ENCODE measurements at places on chromosomes 3 and 15.

DNA sequence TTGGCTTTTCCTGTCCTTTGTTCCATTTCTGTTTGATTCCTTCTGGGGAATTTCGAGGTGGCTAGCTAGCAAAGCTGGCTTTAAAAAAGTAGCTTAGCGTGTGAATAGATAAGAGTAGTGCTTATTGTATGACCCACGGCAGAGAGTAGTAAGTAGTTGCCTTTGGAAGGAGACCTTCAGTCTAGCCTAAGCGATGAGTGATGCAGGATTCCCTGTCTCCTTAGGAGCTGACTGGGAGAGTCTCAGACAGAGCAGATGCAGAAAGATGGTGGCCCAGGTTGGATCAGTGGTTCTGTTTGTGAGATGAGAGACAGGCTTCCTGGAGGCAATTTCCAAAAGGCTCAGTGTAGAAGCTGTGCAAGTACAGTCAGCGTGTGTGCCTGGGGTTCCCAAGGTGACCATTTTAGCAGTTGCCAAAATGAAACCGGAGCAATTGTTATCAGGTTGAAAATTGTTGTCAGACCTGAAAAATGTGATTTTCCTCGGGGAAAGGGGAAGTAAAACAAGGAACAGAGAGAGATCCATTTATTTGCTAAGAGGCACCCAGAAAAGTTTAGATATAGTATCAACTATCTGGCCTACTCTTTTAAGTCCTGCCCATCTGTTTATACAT lies 681 bp upstream of the IL5RA start:
- no peak for DNase-seq

DNA sequence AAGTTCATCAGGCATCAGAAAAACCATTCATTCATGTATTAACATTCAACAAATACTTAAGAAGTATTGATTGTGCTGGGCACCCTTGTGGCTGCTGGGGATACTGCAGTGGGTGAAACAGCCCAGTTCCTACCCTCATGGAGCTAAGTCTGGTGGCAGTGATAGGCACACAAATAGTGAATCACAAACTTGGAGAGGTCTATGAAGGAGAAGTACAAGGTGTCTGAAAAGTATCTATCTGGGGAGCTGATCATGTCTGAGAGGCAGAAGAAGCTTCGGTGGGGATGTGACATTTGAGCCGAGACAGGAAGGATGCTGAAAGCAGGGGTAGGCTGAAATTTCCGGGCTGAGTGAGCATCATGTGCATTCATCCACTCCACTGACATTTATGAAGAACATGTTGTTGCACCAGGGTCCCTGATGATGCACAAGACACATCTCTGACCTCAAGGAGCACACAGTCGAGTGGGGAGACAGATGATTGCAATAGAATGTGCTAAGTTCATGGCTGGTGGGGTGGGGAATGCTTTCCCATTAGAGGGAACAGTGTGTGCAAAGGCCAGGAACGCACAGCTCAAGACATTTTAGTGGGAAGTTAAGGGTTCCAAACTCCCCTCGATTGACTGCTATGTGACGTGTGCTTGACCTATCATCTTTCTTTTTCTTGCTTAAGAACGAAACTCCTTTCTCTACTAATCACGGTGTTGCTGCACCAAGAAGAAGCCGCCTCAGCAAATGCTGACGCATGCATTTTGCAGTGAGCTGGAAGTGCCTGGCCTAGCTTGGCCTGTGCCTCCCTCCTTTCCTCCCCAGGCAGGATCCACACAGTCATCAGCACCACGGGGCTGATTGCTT lies 309.1 kb upstream of the ICE2 start:
- no peak for DNase-seq

- no peak for DNase-seq
Observed at GRCh38 chr15:25886498-25887140, 23.5 kb upstream of the ATP10A start.

DNA sequence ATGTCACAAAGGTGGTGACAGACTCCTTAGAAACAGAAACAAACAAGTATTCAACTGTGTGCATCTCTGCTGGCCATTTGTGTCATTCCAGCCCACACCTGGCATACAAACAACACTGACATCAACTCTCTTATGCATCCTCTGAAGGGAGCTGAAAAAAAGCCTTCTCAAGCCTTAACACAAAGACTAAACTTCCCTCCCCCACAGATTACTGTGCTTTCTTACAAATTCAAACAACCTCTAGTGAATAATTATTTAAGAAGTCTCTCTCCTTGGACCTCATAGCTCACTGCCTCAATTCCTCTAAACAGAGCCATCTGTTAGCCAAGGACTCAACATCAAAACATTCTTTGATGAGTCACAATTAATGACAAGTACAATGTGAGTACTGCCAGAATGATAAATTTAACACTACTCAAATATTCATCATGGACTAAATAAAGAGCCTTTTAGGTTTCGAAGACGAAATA lies 132.1 kb downstream of the WDR76 start:
- DNase-seq = peak; percentile 56

GRCh38 chr3:111197485-111197884 lies 125.9 kb downstream of the NECTIN3 start:
- no peak for DNase-seq

- DNase-seq = peak; percentile 43
Observed at GRCh38 chr15:51162865-51163762, 68.4 kb upstream of the TNFAIP8L3 start.

- DNase-seq = peak; percentile 99
Observed at GRCh38 chr15:70856884-70857561, 3.1 kb upstream of the LARP6 start.

DNA sequence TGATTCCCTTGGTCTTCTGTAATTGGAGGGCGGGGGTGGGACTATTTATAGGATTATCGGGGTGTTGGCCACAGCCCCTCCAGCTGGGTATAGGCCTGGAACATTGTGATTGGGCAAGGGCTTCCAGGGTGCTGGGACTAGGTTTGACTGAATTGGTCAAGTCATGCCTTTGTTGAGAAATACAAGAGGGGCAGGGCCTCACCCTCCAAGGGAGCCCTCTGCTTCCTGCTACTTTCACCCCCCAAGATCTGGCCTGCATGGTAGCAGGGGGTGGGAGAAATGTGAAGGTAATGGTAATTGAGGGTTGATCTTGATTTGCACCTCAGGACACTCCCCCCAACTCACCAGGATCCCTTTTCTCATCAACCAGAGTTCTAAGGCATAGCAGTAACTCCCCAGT lies 25.2 kb downstream of the TRIM71 start:
- no peak for DNase-seq

DNA sequence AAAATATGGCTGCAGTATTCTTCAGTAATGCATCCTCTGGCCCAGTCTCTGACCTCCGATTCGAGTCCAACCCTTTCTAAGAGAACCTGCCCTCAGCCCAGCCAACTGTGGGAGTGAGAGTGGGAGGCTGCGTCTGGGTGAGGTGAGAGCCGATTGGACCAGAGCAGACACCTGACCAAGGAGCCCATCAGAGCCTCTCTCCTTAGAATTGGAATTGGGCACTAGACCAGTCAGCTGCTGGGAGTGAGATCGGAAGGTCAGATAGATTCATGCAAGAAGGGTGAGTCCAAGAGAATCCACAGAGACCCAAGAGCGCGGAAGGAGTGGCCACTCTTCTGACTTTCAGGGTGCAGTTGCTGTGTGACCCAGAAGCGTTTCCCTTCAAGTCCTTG lies 10.2 kb downstream of the RASL12 start:
- DNase-seq = no peak

GRCh38 chr3:149449799-149450198 lies 24.7 kb upstream of the TM4SF4 start:
- DNase-seq = no peak

DNA sequence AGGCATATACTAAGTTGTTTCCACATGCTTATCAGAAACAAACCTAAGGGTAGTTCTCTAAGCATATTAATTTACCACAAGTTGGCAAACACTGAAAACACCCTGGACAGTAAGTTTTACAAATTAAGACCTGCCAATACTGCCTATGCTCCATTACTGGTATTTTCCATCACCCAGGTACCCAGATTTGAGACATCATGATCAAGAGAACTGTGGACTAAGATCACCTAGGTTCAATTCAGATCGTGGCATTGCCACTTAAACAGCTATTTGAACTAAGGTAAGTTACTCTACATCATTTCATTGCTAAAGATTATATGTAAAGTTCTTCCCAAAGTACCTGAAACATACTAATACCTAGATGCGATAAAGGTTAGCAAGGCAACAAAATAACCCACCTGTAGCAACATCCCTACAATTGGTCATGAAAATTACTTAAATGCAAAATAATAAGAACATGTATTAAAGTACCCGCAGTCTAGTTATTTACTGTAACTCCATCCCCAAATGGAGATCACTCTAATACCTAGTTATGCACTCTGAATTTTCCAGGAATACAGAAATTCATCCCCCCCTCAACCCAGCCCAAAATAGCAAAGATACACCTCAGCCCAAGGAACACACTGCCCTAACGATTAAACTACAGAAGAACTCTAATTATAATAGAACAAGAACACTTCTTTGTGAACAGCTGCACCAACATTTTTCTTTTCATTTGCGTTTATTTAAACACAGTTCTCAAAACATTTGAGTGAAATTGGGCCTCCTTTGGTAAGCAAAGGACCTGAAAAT lies 21.6 kb downstream of the TRA2B start:
- DNase-seq = no peak

- DNase-seq = peak; percentile 71
Observed at GRCh38 chr3:129289201-129289921, 10.7 kb downstream of the HMCES start.

- DNase-seq = no peak
Observed at GRCh38 chr3:172018364-172018763, 21.0 kb upstream of the FNDC3B start.

DNA sequence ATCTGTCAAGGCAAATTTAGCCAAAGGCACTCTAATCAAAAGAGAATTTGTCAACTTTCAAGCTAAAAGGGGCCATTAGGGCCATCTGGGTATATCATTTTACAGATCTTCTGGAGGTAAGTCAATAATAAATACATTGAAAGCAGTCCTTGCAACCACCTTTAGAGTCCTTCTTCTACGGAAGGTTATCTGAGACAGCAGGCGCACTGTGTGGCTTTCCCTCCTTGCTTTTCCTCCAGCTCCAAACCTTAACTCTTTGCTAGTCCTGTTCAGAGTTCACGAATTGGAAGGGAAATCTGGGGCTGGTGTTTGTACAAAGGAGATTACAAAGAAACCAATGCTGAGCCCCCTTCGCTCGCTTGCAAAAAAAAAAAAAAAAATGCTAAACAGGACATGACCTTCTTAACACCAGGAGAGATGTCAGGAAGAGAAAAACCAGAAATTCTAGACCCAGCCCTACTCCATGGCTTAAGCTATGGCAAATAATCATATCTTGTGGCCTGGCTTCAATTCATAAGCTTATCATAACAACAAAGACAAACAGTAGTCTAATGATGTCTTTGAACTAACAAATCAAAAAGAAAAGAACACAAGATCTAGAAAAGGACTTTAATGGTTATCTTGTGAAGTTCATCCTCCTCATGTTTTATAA lies 215.7 kb downstream of the STT3B start:
- no peak for DNase-seq

DNA sequence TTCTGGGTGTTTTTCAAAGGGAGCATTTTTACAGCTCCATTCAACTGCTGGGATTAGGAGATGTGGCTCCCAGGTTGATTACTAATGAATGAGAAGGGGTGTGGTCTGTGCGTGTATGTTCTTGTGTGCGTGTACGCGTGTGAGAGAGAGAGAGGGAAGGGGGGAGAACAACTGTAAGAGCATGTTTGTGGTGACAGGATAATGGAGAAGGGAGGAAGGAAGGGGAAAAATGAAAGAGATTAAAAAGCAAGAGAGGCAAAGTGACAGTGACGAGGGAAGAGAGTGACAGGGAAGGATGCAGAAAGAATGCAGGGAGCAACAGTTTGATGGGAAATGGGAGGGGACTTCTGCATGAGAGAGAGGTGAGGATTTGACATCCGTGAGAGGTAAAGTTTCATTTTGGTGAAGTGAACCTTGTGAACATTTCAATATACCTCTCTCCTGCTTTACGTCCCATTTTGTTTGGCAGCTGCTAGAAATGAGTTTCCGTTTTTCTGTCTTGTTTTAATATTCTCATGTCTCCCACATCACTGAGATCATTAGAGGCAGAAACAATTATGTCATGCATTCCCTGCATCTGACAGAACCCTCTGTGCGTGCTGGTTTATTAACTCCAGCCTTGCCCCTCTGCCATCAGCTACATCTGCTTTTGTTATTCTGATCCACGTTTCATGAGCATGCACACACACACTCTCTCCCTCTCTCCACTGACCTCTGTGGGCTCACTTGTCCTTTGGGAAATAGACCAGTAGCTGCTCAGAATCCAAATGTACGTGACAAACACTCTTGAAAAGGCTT lies 161.6 kb downstream of the GAP43 start:
- DNase-seq = peak; percentile 89

DNA sequence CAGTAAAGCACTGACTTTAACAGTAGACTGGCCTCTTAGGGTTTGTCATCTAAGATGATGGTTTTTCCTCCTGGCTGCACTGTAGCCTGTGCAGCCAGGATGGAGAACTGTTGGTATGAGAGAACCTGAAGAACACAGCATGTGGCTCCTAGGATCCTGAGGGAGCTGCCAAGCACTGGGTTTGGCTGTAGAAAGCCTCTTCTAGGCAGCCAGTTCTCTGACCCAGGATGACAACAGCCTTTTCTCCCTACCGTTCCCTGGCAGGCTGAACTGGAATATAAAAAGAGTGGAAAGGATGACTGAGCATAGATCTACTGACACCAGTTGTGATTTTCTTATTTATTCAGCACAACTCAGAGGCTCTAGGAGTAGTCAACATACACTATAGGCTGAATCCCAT lies 34.3 kb upstream of the MANF start:
- no peak for DNase-seq

GRCh38 chr15:80712956-80713355 lies 17.8 kb downstream of the ABHD17C start:
- DNase-seq = no peak

- DNase-seq = no peak
Observed at GRCh38 chr3:187401856-187402255, 33.7 kb downstream of the RTP4 start.

DNA sequence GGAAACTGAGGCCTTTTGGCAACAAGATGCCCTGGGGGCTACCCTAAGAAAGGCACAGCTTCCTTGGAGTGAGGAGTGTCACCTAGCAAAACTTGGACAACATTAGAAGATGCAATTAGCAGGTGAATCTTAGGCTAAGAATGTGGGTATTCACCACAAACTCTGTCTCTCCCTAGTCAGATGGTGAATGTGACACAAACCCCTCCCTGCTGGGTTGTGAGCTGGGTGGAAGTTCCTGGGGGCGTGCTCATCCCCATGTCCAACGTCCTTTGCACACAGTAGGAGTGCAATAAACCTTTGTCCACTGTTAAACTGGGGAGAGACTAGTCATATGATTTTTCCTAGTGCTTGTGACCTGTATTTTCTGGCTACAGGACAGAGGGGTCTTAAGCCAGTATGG lies 67.1 kb upstream of the SH3GL3 start:
- DNase-seq = no peak

GRCh38 chr3:160027541-160028195 lies 39.0 kb downstream of the IL12A start:
- peak; percentile 46 for DNase-seq

DNA sequence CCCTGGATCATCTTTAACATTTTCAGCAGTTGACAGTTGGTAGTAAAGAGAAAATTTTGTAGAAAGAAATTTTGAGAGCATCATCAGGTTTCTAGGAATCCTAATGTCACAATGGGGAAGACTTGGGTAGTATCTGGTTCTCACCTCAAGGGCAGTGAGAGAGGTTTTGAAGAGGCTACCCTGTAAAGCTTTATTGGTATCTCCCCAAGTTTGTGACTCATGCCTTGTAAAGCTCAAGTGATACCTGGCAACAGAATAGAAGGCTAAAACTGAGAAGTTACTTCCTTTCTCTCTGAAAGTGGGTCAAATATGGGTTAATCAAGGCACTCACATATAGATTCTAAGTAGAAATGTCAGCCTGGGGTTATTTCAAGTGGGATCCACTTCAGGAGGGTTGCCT lies 196.4 kb downstream of the SUCNR1 start:
- no peak for DNase-seq
